ENCODE measurements at places on chromosomes 7 and 10.

GRCh38 chr7:2554661-2555111 is 638 bp downstream of the BRAT1 start:
- DNase-seq = no peak

DNA sequence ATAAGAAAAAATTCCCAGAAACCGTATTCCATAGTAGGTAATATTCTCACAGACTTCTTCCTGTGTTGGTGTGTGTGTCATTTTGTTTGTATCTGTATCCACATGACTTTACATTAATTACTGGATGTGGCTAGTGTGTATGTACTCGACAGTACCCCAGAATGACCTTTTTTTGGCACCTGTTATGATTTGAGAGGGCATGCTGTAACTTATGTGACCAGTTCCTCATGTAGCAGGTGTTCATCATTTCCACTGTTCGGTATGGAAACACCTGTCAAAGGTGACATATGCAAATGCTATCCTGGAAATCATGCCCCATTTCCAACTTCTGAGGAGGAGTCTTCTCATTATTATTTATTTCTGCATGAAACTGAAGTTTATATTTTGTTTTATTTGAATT is 89.3 kb downstream of the ZMYND11 start:
- no peak for DNase-seq

- DNase-seq = no peak
Observed at GRCh38 chr7:73366127-73366526, 38.2 kb downstream of the FKBP6 start.

- no peak for DNase-seq
Observed at GRCh38 chr7:155439311-155440017, 18.5 kb upstream of the EN2 start.

DNA sequence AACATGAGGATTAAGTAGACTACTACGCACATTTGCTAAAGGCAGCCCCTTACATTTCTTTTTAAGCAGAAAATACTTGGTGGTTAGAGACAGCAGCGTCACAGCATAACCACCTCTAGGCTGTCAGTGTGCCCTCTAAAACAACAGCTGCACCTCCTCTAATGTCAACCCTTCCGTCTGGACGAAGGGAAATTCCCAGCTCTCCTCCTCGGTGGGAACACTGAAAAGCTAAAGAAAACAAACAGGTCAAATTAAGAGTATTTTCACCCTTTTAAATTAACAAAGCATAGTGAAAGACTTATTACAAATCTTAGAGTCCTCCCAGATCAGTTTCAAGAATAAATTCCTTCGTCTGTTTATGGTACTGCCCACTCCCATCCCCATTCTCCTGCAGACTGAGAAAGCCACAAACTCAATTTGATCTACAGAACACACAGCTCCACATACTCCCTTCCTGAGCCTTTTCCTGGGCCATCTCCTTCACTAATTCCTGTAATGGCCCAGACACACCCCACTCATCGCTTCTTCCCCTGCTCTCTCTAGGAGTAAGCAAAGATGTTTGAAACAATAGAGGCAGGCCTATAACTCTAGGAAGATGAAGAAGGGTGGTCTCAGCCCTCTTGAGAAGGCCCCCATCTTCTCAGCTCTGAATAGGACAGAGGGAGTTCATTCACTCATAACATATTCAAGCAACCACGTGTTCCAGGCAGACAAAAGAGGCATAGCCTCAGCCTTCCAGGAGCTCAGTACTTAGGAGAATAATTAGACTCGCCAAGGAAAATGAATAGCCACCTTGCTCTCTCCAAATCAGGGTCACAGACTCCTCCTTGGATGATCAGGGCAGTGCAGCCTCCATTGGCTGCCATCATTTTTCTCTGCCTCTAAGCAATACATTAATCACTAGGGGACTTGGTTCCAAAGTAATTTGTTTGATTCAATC is 47.5 kb upstream of the HNRNPH3 start:
- DNase-seq = no peak

Data from SK-MEL-5 (cell line).